ENCODE measurements at places on chromosomes 16 and 17.

DNA sequence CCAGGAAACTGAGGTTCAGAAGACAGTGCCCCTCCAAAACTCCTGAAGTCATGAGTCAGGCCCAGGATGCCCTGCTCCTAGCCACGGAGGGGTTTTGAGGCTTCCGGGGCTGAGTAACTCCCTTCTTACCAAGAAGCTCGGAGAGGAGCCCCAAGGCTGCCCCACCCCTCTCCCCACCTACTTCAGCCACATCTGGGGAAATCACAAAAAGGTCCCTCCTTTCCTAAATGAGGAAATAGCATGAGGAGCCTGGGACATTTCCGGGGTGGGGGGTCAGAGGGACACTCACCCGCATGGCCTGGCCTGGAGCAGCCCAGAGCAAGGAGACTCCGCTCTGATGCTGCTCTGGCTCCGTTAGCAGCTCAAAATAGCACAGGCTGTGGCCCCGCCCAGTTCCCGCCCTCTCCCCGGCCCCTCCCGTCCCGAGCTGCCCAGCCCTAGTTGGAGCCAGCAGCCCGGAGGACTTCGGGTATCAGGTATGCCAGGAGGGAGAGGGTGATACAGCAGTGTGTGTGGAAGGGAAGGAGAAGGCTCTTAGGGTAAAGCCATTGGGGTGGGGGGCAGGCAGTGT lies 40.1 kb downstream of the MYO18A start:
- DNase-seq: peak; percentile 31

- peak; percentile 30 for DNase-seq
Measured at GRCh38 chr16:30065943-30066760, 592 bp downstream of the ALDOA start.

- no peak for DNase-seq
Measured at GRCh38 chr17:10059684-10060211, 138.7 kb downstream of the GAS7 start.

DNA sequence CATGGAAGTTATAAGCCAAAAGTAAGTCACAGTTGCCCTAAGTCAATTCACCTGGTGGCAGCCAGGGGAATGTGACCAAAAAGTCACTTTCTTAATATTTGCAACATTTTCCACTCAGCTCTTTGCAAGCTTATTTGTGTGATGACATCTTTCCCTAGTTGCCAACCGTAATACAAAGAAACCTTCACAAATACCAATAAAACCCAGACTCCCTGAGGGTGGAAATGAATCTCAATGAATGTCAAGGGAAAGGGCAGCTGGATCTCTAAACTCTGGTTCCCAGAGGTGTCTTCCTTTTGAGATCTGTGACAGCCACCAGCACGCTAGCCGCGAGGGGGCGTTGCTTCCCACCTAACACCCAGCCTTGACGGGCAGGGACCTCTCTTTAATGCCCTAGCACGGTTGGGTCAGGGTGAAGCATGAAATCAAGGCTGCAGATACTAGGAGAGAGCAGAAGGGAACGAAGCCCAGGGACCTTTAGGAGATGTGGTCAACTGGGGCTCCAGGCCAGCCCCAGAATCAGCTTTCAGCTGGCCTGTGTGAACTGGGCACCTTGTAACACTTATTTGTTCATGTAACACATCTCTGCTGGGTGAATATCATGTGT lies 82.2 kb downstream of the CMC2 start:
- DNase-seq: peak; percentile 54

DNA sequence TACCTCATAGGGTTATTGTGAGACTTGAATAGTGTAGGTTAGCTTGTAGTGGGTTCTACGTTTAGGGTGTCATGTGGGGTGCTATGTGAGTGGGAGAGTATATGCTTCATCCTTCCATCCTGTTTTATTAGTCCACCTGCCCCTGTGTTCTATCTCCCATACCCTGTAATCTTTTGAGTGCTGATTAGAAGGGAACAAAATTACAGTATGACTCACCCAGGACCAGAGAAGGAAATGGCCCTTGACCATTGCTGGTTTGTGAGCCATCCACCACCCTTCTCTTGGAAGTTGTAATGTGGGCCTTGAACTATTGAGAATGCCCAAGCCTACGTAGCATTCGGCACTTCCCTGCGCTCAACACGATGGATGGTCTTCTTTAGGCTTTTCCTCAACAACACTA lies 17.1 kb downstream of the SAP30BP start:
- DNase-seq: no peak

GRCh38 chr16:27253526-27253930 lies 15.0 kb downstream of the NSMCE1 start:
- DNase-seq: no peak

GRCh38 chr16:6682142-6682811 lies 650.4 kb upstream of the RBFOX1 start:
- peak; percentile 20 for DNase-seq

DNA sequence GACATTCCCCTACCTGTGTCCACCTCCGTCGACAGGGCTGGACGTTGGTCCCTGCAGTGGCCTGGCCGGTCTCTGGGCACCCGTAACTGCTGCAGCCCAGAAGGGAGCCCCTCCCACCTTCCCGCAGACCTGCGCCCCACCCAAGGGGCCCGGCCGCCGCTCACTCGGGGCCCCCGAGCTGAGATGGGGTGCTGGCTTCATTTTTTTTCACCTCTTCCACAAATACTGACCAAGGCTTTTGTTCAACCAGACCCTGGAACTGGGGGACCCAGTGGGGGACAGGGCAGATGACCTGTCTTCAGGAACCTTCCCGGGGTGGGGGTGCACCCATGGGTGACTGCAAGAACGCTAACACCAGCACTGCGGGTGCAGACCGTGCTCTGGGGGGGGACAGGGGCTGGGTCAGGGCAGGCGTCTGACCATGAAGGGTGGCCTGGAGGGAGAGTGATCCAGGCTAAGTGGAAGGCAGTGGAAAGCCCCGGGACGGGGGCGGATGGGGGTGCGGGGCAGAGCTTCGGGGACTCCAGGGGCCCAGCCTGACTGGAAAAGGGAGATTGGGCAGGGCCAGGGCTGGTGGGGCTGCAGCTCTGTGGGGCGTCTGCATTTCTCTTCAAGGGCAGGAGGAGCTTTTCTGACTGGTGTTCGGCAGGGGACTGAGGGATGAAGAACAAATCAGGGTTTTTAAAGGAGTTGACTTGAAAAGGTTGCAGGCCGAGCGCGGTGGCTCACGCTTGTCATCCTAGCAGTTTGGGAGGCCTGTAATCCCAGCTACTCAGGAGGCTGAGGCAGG lies 42.3 kb downstream of the SLC7A5 start:
- no peak for DNase-seq

- DNase-seq: no peak
Measured at GRCh38 chr16:86503830-86504229, 6.5 kb upstream of the FOXF1 start.

DNA sequence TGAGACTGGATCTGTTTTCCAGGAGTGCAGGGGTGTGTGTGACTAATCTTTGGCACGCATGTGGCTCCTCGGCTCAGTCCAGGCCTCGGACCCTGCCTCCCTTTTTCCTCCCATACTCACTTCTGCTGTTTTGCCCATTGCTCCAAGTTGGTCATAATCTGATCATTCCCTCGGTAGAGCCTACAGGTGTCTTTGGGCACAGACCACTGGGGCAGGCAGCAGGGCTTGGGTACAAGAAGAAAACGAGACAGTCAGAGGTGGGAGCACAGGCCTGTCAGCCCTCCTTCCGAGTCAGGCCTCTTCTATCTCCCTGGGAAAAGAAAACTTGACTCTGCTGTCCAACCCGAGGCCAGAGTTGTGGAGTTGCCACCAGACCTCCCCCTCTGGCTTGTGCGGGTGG lies 29.8 kb downstream of the DHX38 start:
- DNase-seq: no peak

DNA sequence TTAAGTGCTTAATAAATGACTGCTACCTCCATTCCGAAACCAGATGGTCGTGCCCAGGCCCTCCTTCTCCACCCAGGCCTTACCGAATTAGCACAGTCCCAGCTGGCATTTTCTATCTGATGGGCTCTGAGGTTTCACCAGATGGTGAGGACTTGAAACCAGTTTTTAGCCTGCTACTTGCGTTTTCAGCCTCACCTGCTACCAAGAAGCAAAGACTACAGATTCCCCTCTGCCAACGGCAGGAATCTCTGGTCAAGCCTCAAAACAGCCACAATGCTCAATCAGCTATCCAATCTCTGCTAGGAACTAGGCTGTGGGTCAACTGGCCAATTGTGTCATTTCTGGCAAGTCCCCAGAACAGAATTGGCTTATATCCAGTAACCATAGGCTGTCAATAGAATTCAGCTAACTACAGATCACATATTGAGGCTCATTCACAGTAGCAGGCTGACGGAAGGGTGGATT lies 11.7 kb downstream of the PECAM1 start:
- no peak for DNase-seq

DNA sequence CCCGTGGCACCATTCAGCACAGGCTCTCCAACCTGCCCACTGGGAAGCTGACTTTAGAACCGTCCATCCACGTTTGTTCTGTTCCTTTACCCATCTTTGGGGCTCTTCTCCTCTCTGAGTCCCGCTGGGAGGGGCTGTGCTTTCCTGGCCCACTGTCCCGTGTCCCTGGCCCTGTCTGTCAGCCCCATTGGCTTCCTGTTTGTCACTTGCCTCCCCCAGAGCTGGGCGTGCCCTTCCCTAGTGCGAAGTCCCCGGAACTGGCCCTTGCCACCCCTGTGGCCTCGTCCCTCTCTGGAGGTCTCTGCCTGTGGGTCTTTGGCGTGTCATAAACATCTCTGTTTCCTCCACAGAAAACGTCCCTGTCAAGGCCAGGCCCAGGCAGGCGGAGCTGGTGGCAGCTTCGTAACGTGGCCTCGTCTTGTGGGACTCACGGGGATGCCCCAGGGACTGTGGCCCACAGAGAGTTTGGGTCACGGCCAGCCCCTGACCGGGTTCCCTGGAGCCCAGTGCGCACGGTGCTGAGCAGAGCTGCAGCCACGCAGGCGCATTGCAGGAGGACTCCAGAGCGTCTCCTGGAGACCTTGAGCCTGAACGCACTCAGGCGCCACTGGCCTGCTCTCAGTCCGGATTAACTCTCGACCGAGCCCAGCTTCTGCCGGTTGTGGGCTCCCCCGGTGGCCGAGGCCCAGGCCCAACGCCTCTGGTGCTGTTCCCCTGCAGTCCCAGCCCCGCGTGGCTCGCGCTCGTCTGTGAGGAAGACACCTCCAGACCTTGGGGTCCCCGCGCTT lies 7.3 kb downstream of the CHMP6 start:
- DNase-seq: no peak

GRCh38 chr17:8122924-8123694 lies 797 bp downstream of the HES7 start:
- DNase-seq: no peak

GRCh38 chr17:72077326-72077960 lies 43.4 kb upstream of the SOX9 start:
- no peak for DNase-seq

DNA sequence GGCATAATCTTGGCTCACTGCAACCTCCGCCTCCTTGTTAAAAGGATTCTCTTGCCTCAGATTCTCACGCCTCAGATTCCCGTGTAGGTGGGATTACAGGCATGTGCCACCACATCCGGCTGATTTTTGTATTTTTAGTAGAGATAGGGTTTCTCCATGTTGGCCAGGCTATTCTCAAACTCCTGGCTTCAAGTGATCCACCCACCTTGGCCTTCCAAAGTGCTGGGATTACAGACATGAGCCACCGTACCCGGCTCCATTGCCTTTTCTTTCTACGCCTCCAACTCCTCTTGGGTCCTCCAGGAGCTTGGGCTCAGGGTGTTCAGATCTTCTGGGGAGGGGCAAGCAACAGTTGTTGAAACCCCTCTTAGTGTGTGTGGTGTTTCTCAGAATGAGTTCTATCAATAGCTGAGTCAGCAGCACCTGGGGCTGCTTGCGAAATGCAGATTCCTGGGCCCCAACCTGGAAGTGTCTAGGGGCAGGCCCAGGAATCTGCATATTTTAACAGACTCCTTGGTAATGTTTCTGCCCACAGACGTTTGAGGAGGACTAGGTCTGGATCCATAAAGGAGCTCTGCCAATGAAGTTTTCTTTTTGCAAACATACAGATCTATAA lies 31.4 kb downstream of the SEC14L5 start:
- DNase-seq: no peak
